Left ventricle myocardium inferior (tissue), 1 donor: ENCODE measurements at places on chromosomes 1 and 21.

GRCh38 chr1:232287676-232288569, 342.0 kb downstream of the SIPA1L2 start:
- peak; percentile 24 for DNase-seq

GRCh38 chr1:224300346-224300745, 29.6 kb downstream of the NVL start:
- no peak for DNase-seq

- no peak for DNase-seq
Measured at GRCh38 chr1:202343652-202344349, 2.1 kb upstream of the UBE2T start.

DNA sequence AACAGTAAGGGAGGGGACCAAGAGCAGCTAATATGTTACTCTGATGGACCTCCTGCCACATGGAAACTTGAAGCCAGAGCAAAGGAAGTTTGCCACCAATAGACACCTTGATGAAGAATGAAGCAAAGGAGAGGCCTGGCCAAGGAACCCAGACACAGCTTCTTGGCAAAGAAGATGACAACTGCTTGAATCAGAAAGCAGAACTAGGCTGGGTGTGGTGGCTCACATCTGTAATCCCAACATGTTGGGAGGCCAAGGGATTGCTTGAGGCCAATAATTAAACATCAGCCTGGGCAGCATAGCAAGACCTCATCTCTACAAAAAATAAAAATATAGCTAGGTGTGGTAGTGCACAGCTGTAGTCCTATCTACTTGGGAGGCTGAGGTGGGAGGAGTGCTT, 31.7 kb upstream of the CAPZB start:
- DNase-seq = no peak

DNA sequence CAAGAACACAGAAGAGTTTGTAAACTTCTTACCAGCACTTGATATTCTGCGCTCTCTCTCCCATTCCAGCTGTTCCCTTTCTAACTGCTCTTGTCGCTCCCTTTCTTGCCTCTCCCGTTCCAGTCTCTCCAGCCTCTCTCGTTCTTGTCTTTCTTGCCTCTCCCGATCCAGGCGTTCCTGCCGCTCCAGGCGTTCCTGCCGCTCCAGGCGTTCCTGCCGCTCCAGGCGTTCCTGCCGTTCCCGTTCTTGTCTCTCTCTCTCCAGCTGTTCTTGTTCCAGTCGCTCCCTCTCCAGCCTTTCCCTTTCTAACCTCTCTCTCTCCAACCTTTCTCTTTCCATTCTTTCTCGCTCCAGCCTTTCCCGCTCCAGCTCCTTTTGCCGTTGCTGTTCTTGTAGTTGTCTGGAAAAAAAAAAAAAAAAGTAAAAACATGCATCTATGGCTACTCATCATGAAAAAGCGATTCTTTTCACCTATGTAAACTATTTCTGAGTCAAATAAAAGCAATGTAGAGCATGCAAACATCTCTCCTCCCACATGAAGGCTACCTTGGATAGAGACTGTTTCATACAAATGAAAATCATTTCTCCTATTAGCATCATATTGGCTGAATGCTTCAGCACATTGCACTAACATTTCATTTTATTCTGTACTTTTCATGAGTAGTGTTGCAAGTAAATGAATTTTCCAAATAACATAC, 91.5 kb upstream of the LBR start:
- peak; percentile 31 for DNase-seq

DNA sequence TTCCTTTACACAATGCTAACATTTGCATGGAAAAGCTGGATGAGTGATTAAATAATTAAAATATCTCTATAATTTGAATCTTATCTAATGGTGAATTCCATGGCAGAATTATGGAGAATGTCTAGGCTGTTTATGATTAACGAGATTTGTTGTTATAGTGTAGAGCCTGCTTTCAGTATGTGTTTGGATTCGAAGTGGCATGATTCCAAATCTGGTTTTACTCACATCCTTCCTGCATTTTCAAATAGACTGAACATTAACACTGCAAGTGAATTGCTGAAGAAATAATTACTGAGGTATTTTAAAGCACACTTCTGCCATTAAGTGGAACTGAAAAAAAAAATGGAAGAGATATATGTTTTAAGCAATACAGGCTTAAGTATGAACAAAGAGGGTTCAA, 5.1 kb upstream of the NEK7 start:
- no peak for DNase-seq

DNA sequence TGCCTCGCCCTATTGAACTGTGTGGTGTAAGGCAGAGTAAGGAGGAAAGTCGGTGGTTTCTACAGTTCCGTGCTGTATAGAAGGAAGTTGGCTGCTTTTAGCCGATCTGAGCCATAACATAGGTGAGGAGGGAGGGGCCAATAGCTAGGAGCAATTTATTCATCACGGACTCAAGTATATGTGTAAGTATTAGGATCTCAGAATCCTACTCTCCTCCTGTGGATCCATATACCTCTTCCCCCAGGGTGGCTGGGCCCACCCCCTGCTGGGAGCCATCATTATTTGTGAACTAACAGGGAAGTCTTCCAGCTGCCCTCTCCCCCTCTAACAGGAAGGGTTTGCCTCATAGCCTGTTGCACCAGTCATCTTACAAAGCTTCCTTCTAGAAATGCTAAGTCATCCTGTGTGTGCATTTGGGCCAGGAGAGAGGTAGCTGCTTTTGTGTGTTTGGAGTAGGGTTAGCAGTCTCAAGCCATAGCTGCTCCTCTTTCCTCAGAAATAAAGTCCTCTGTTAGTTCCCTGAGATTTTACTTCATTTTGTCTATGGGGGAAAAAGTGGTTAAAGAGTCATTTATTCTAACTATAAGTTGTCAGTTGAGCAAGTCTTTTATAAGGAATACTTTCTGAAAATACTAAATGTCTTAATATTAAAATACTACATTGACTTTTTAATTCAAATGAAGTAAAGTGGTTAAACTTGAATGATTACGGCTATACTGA, 14.9 kb upstream of the CENPS start:
- no peak for DNase-seq

GRCh38 chr1:110482662-110483307, 31.8 kb downstream of the PROK1 start:
- DNase-seq = no peak

- no peak for DNase-seq
Measured at GRCh38 chr1:229380536-229381160, 37.8 kb upstream of the CCSAP start.

- no peak for DNase-seq
Measured at GRCh38 chr1:157639800-157640199, 41.9 kb upstream of the FCRL4 start.

DNA sequence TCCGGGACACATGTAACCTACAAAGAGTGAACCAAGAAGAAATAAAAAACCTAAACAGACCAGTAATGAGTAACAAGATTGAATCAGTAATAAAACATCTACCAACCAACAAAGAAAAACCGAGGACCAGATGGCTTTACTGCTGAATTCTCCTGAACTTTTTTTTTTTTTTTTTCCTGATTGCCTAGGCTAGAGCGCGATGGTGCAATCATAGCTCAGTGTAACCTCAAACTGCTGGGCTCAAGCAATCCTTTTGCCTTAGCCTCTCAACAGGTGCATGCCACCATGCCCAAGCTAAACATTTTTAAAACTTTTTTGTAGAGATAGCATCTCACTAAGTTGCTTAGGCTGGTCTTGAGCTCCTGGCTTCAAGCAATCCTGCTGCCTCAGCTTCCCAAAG, 11.2 kb upstream of the FGGY start:
- no peak for DNase-seq

GRCh38 chr1:41861535-41862383, 57.0 kb downstream of the HIVEP3 start:
- no peak for DNase-seq

- DNase-seq = no peak
Measured at GRCh38 chr1:223765719-223766340, 53.5 kb downstream of the CAPN2 start.
